ENCODE measurements at places on chromosomes 1 and 21.

- no peak for DNase-seq
These were observed 1424.2 kb downstream of the MRPL39 start for GRCh38 chr21:24183077-24183476.

DNA sequence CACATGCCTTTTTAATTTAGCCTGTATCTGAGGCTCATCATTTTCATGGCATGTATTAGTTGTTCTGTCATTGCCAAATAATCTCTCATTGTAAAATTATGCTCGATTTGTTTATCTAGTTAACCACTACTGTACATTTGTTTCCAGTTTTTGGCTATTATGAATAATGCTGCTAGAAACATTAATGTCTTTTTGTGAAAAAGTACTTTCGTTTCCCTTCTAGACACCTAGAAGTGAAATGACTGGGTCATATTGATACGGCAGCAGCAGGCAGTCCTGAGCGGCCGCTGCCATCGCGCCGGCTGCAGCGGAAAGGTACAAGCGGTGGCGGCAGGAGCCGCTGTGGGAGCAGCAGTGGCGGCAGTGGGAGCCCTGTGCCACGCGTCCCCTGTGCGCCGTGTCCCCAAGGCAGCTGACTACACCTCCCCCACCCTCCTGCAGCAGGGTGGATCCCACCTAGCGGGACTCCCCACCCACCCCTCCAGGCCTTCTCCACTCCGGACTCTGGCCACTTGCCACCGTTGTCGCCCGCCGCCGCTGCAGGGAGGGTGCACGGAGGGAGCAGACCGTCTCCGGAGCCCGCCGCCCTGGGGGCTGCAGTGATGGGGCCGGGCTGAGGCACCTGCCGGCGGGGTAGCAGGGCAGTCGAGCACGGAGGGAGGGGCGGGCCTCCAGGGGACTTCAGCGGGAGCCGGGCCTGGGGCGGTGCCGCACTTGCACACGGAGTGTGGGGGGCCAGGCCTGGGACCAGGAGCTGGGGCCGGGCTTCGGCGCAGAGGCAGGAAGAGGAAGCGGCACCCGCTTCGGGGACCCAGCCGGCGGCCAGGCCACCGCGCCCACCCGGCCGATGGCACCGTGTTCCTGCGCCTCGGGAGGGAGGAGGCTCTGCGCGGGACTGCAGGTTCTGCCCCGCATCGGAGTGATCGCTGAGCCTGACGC, 66.8 kb upstream of the RGS7 start:
- DNase-seq = peak; percentile 27

DNA sequence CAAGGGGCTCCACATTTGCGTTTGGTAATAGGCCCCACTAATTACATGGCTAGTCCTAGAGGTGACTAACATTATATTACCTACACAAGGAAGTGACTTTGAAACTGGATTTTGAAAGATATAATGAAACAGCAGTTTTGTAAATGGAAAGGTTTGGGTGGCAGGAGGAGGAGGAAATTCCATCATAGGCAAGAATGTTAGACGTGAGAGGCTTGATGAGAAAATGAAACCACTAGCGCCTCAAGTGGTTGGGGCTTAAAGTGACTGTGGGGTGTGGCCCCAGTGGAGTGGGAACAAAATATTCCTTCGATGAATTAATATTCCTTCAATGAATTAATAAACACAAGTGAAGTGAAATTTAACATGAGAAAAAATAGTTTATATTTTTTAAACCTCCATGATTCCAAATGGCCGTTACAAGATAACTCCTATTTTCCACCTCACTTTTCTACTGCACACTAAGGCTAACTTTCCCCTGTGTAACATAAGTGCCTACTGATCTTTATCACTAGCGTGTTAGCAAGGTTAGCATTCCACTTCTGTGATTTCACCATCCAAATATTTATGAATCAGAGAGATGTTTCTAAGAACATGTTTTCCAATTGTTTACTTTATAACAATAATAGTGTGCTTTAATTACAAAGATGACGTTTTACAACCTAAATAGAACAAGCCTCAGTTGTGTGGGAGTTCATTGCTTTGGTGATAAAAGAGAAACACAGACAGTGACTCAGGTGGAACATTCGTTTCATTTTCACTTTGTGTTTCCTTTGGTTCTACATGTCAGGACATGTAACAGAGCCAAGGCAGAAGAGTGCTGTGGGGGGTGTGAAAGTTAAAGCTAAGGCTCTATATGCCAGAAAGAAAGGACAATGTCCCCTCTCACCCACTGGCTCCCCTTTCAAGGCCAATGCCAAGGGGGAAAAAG, 12.5 kb upstream of the ATF3 start:
- peak; percentile 97 for DNase-seq

GRCh38 chr1:157310401-157310800, 172.2 kb upstream of the ETV3 start:
- DNase-seq = no peak

GRCh38 chr1:72283022-72283306, 625 bp upstream of the NEGR1 start:
- DNase-seq = peak; percentile 37

DNA sequence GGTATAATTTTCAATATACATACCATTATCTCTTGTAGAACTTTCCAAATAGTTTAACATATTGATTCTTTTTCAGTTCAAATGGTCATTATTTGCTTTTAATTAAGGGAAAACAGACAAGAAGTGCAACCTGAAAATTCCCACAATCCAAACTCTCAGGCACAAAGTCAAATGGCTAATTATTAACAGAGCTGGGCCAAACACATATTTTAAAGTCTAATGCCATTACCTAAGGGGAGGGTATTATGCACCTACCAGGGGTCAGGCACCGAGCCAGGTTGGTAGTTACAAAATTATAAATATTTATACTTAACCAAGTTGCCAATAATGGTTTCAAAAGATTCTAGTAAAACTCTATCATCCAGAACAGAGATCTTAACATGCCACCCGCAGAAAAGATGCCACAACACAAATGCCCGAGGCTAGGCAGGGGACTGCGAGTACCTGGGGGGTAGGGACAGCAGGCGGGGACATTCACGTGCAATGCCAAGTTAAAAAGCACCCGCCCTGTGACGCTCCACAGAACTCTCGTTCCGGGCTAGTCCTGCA, 15.0 kb downstream of the LBR start:
- DNase-seq = no peak

GRCh38 chr1:45785583-45785982, 17.8 kb upstream of the MAST2 start:
- no peak for DNase-seq

GRCh38 chr1:241590719-241591118, 49.5 kb downstream of the CHML start:
- DNase-seq = no peak

- DNase-seq = no peak
These were observed 62.0 kb upstream of the NEK2 start for GRCh38 chr1:211737115-211738035.

GRCh38 chr1:111227851-111228747, 586 bp downstream of the CHI3L2 start:
- DNase-seq = peak; percentile 92

GRCh38 chr21:16579538-16579937, 849.8 kb downstream of the USP25 start:
- peak; percentile 54 for DNase-seq

DNA sequence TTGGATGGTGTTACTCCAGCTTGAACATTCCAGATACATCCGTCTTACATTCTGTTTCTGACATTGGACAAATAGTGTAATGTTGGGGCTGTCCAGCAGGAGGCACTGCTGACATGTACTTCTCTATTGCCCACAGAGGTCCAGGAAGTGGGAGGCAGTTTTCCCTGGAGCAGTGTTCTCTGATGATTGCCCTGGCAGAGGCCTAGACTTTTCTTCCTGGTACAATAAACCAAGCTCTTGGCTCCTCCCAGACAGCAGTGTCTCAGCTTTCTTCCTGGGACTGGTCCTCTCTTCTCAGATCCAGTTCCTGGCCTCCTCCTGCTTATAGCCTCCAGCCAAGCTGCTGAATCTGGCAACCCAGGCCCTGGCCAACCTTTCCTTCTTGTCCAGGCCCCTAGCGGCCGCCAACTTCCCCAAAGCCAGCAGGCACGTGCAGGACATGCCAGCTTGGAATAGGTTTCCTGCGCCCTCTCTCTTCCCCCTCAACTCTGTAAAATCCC, 14.9 kb upstream of the IFNLR1 start:
- peak; percentile 63 for DNase-seq

- DNase-seq = no peak
These were observed 30.7 kb downstream of the NOL9 start for GRCh38 chr1:6523566-6523965.

DNA sequence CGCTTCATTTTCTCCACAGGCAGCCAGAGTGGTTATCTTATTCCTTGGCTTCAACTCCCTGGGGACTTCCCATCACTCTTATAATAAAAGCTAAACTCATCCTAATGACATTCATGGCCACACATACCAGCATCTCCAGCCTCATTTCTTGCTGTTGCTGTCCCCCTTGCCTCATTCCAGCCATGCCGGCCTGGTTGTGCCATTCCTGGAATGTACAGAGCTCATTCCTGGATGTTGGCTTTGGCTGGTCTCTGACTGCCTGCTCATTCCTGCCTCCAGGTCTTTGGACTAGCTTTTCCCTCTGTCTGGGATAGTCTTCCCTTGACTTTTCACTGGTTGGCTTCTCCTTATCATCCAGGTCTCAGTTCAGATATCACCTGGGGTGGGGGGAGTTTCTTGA, 2.4 kb upstream of the PEF1 start:
- peak; percentile 79 for DNase-seq

- peak; percentile 53 for DNase-seq
These were observed 51.0 kb downstream of the ECE1 start for GRCh38 chr1:21239221-21239620.

GRCh38 chr1:17176306-17177061, 28.4 kb upstream of the PADI1 start:
- no peak for DNase-seq

DNA sequence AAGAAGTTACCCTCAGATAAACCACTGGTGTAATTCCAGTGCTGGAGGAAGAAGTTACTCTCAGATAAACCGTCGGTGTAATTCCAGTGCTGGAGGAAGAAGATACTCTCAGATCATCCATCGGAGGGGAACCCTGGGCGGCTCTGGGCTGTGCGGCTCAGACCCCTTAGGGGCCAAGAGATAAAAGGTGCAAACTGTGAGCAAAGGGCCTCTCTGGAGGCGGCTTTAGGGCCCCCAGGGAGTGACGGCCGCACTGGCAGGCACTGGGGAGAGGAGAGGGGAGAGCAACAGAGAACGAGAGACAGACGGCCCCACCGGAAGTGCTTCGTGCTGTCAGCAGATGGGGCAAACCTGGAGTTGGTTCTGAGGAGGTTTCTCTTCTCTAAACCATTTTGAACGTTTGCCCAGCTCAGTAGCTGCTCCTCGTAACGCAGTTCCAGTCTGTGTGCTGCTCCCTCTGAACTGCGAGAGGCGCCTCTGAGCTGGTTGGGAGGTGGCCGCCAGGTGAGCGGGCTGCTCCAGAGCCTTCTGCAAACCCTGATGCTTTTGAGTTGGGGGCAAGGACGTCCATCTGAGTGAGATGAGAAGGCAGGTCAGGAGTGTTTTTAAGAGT, 62.6 kb upstream of the COL6A1 start:
- no peak for DNase-seq

DNA sequence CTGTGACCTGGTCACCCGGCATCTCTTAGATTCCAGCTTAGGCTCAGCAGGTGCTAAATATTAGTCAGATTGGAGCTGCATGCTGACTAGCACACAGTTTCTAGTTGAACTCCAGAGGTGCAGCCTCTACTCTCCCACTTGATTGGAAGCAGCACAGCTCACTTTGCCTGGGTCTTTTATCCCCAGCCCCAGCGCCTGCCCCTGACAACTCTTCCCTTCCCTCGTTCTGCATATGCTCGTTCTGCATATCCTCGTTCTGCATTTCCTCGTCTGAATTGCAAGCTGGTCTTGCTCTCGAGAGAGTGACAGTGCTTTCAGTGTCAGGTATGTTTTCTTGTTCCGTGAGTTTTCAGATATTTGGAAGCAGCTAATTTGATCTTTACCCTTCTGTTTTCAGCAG, 11.7 kb downstream of the COL18A1 start:
- DNase-seq = no peak

- no peak for DNase-seq
These were observed 14.9 kb upstream of the ZMYM1 start for GRCh38 chr1:35064265-35064664.

GRCh38 chr1:227922501-227923352, 25.0 kb downstream of the WNT9A start:
- DNase-seq = no peak

GRCh38 chr1:17569200-17570139, 30.0 kb downstream of the ARHGEF10L start:
- peak; percentile 88 for DNase-seq

DNA sequence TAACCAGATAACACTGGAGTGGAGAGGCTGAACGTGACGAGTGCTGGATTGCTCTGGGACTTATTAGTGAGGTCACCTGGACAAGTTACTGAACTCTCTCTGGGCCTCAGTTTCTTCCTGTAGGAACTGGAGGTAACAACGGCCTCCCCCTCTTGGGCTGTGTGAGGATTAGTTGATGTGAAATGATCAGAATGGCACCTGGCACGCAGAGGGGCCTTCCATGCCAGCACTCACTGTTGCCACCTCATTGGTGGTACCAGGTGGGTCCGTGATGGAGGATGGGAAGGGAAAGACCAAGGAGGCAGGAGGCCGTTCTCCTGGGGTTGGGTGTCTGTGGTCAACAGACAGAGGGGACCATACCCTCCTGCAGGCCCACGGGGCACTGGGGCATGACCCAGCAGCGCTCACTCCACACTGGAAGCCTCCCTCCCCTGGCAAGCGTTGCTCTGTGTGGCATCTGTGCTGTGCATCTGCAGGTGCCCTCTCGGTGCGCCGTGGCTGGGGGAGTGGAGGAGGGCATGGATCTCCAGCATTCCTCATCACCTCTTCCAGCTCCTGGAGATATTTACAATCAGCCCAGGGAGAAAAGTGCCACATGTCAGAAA, 349.5 kb upstream of the VAMP3 start:
- DNase-seq = no peak

GRCh38 chr1:73517603-73518191, 680.3 kb downstream of the LRRIQ3 start:
- DNase-seq = no peak

- DNase-seq = no peak
These were observed 30.2 kb upstream of the SMIM12 start for GRCh38 chr1:34889705-34890104.

DNA sequence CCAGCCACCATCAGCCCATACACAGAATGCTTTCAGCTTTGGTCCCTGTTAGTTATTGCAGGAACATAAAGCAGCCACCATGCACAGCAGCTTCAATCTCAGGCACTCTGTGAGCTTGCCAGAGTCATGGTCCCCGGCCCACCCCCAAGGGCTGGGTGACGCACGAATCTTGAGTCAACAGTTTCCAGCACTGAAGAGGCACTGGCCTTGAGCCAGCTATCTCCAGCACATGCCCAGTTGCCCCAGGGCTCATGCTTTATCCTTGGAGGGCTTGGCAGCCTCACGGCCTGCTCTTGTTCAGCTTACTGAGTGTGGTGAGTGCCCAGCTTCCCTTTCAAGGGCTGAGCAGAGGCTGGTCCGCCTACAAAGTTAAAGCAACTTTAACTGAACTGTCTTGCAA, 200.7 kb upstream of the RAB4A start:
- DNase-seq = peak; percentile 22
